NCI-H524 (cell line): ENCODE measurements at places on chromosomes 16 and 17.

DNA sequence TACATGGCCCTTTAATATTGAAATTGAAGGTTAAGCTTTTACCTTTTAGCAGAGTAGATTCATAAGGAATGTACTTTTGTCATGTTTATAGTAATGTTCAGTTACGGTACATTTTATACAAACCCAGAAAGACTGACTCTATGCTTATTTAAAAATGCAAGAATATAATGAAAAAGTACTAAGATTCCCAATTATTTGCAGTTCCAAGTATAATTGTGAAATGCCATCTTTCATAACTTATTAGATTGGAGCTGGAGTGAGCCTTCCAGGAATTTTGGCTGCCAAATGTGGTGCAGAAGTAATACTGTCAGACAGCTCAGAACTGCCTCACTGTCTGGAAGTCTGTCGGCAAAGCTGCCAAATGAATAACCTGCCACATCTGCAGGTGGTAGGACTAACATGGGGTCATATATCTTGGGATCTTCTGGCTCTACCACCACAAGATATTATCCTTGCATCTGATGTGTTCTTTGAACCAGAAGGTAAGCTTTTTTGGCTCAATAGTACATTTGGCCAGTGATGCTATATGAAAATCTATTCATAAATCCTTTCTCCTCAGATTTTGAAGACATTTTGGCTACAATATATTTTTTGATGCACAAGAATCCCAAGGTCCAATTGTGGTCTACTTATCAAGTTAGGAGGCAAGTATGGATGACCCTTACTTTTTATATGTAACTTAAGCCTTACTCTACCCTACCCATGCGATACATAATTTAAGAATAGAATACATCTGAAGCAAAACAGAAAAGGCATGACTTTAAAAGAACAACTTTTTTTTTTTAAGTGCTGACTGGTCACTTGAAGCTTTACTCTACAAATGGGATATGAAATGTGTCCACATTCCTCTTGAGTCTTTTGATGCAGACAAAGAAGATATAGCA is 4.2 kb downstream of the SRSF2 start:
- DNase-seq, result peak; percentile 50

GRCh38 chr17:2108170-2108569 is 53.3 kb downstream of the HIC1 start:
- DNase-seq, result no peak

GRCh38 chr17:75850928-75851692 is 4.0 kb downstream of the WBP2 start:
- DNase-seq, result no peak

DNA sequence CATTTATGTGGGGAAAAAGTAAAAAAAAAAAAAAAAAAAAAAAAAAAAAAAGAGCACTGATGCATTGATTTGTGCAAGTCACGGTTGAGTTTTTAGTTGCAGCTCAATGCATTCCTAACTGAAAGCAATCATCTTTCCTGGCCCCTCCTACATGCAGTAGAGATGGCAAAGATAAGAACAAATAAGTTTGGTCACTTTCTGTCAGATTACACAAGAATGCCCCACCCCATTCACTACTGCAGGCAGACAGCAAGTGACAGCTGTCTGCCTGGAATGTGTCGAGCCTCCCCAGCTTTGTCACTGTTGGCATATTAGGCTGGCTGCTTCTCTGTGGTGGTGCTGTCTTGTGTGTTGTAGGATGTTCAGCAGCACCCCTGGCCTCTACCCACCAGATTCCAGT is 243.5 kb downstream of the FOXL1 start:
- DNase-seq, result no peak

DNA sequence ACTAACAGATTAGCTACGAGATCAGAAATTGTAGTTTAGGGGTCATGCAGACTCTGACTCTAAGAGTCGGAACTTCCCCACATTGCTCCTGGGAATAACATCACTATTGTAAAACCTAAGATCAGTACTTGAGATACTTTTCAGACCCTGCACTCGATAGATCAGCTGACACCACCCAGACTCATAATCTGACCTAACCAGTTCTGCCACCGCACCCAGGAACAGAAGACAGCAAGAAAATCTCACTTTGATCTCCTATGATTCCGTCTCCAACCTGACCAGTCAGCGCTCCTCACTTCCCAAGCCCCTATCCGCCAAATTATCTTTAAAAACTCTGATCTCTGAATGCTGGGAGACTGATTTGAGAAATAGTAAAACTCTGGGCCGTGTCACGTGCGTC is 27.2 kb upstream of the ASGR2 start:
- no peak for DNase-seq

- no peak for DNase-seq
Observed at GRCh38 chr16:65235339-65236177, 113.7 kb upstream of the CDH11 start.

DNA sequence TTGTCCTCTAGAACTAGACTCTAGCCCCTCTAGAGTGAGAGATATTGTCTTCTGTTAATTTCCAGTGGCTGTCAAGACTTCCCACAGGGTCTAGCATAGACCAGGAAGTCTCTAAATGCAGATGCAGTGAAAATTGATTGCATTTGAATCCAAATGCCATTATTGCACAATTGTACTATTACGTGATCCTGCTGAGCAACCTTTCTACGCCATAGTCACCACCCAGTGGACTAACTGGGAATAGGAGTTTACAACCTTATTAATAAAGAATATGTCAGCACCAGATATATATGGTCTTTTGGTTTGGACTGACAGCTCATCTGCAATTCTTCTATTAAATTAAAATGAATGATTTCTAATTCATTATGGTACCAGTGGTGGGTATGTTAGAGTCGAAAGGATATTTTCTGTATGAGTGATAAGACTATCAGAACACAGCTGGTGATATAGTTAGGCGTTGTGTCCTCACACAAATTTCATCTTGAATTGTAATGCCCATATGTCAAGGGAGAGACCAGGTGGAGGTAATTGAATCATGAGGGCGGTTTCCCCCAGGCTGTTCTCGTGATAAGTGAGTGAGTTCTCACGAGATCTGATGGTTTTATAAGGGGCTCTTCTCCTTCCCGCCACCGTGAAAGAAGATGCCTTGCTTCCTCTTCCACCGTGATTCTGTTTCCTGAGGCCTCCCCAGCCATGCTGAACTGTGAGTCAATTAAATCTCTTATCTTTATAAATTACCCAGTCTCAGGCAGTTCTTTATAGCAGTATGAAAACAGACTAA is 138.9 kb upstream of the CA10 start:
- DNase-seq, result peak; percentile 50

DNA sequence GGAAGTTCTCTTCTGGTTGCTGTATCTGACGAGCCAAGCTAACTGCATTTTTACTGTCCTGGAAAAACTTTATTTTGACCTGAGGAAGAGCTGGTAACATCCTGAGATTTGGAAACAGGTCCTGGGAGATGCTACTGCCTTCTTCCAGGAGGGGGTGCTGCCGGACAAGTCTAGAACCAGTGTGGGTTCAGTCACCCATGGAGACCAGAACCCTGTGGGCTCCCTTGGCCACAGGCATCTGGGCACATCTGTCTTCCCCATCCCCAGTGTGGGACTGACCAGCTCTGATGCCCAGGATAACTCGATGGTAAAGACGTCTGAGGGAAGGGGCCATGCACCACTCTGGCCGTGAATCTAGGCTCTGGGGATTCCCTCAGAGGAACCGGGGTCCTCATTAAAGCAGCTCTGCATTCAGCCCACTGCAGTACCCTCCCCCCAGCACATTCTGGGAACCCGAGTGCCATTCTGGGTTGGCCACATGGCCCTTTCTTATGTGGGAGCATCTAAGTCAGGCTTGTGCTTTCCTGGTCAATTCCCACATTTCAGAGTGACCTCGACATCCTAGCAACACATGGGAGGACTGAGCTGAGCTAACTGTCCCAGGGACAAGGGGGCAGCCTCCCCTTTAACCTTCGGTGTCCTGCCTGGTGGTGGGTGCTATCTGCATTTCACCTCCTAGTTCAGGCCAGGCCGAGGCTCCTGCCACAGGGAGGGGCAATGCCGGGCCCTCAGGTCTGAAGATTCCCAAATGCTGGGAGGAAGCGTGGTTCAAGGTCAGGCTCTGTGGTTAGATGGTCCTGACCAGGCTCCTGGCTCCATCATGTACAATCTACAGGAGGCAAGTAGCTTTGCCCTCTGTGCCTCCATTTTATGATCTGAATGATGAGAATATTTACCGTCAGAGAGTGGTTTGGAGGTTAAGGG is 6.4 kb downstream of the C16orf86 start:
- DNase-seq, result peak; percentile 67

- no peak for DNase-seq
Observed at GRCh38 chr17:12909046-12909445, 108.8 kb downstream of the ELAC2 start.

DNA sequence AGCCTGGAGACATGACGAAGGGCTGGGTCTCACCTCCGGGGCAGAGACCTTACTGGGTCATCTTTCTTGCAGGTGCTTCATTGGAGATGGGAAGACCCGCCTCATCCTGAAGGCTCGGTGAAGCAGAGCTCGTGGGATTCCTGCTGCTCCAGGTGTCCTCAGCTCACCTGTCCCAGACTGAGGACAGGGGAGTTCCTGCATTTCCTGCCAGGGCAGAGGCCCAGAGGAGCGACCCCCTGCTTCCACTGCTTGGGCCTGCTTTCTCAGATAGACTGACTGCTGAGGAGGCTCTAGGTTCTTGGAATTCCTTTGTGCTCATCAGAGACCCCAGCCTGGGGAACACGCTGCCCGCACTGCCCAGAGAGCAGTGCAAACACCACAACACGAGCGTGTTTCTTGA is 11.6 kb downstream of the AQP8 start:
- DNase-seq, result no peak

GRCh38 chr17:21301593-21302550 is 17.4 kb downstream of the MAP2K3 start:
- peak; percentile 92 for DNase-seq

GRCh38 chr17:44959821-44960531 is 8.1 kb downstream of the C1QL1 start:
- no peak for DNase-seq

GRCh38 chr16:19808061-19808641 is 76.5 kb downstream of the GPRC5B start:
- no peak for DNase-seq

- no peak for DNase-seq
Observed at GRCh38 chr17:39364236-39365025, 37.0 kb downstream of the FBXL20 start.

DNA sequence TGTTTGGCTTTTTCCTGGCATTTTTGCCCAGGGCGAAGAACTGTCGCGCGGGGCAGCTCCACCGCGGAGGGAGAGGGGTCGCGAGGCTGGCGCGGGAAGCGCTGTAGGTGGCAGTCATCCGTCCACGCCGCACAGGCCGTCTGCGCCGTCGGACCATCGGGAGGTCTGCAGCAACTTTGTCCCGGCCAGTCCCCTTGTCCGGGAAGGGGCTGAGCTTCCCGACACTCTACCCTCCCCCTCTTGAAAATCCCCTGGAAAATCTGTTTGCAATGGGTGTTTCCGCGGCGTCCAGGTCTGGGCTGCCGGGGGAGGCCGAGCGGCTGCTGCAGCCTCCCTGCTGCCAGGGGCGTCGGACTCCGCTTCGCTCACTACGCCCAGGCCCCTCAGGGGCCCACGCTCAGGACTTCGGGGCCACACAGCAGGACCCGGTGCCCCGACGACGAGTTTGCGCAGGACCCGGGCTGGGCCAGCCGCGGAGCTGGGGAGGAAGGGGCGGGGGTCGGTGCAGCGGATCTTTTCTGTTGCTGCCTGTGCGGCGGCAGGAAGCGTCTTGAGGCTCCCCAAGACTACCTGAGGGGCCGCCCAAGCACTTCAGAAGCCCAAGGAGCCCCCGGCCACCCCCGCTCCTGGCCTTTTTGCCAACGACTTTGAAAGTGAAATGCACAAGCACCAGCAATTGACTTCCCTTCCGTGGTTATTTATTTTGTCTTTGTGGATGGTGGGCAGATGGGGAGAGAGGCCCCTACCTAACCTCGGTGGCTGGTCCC is 2.3 kb upstream of the CBX4 start:
- peak; percentile 63 for DNase-seq

GRCh38 chr17:56292010-56292409 is 138.7 kb downstream of the ANKFN1 start:
- no peak for DNase-seq

- DNase-seq, result no peak
Observed at GRCh38 chr16:67006930-67007658, 18.7 kb downstream of the CES4A start.

- DNase-seq, result no peak
Observed at GRCh38 chr17:42002792-42003301, 14.4 kb downstream of the DNAJC7 start.

GRCh38 chr16:76574651-76575050 is 297.4 kb downstream of the CNTNAP4 start:
- DNase-seq, result no peak
